Astrocyte of the spinal cord (primary cell): ENCODE measurements at places on chromosomes 6 and 20.

GRCh38 chr6:152071843-152072242 is 264.4 kb downstream of the ESR1 start:
- no peak for DNase-seq

GRCh38 chr6:165092881-165093595 is 216.4 kb downstream of the C6orf118 start:
- no peak for DNase-seq

DNA sequence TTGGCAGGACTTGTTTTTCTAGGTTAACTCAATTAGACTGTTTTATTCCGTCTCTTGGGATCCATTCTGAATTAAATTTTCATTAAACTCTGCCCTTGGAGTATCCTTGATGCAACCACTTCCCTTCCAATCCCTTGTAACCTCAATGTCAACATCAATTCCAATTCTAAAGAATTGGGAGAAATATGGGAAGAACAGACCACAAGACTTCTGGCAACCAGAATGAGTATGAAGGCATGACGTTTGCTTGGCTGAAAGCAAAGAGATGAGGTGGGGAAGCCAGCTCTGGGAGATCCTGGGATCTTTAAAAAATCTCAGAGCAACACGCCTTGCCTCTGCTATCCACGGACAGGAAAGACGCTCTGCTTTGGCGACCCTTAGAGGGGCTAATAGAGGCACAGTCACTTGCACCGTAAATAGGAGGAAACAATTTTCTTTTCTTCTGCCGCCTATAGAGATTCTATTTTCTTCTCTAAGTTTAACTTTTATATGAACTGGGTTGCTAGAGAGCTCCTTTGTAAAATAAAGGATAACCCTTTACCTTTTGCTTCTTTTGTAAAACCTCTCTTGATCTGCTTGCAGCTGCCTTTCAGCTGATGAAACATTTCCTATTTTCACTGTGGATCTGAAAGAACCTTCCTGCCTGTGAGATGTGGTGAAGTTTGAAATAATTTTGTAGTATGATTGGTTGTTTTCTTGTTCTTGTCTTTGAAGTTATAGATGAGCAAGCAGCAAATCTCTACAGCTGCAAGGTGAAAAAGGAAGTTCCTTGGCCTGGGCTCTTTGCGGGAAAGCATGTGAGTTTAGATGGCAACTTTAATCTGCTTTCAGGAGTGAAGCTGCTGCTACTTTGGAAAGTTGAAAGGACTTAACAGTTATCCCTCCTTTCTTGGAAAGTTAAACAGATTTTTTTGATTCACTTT is at the start of gene ASIP:
Gene ASIP, plus strand, starts transcription at position 731 of the 923 bp plus-strand sequence. CDS start 18,952 bp downstream, outside the sequence.
- no peak for DNase-seq

DNA sequence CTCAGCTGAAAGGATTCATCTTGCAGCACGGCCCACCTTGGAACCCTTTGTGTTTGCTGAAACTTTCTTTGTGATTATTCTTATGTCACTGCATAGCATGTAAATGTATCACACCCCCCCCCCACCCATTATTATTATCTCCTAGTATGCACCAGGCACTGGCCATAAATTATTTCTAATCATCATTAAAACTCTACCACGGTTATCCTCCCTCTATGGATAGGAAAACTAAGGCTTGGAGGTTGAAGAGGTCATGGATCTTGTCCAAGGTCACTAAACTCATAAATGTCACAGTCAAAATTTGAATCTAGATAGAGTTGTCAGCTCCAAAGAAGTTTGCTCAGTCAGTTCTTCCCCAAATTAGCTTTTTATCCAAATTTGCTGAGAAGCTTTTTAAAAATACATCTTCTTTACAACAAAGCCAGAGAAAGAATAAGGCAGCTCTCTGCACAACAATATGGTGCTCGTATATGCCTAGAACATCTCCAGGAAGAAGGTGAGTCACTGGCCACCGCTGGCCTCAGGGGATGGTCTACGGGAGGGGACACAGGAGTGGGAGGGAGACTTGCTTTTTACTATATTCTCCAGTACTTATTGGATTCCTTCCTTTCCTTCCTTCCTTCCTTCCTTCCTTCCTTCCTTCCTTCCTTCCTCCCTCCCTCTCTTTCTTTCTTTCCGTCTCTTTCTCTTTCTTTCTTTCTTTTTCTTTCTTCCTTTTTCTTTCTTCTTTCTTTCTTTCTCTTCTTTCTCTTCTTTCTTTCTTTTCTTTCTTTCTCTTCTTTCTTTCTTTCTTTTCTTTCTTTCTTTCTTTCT is 134.5 kb downstream of the VEGFA start:
- DNase-seq = no peak

DNA sequence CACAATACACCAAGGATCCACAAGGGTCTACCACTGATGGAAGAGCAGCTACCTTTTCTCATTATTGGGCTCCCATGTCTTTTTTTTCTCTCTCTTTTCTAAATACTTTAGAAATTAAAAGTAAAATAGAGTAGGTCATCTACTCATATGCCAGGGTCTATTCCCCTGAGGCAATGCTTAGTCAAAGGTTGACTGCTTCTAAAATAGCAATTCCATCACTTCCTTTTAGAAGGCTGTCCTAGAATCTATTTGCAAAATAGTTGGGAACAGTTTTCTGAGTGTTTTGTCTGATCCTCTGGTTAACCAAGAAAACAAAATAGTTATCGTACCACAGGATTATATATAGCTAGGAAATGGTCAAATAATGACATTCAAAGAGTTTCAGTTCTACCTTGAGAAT is 174.1 kb downstream of the COL21A1 start:
- DNase-seq = peak; percentile 70

DNA sequence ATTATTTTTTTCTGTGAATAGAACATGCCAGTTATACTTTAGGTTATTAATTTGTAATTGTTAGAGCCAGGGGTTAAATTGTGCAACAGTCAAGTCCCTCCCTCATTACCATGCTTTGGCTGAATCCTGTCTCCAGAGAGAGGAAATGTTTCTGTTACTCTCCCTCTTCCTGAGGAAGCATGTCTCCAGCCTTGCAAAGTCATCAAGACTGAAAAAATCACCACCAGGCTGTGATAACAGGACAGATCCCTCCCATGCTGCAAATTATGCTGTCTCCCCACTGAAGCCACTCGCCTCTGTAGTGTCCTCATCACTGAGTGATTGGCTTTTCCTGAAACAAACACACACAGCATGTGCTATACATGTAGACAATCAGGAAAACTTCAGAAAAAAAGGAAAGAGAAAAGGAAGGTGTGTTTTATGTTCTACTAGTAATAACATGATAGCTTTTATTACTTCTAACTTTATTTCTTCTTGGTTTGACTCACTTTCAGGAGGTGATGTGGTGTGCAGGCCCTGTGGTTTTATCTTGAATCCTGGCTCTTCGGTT is 290.0 kb upstream of the JAG1 start:
- no peak for DNase-seq

GRCh38 chr6:89597988-89598387 is 40.6 kb downstream of the LYRM2 start:
- DNase-seq = peak; percentile 5

DNA sequence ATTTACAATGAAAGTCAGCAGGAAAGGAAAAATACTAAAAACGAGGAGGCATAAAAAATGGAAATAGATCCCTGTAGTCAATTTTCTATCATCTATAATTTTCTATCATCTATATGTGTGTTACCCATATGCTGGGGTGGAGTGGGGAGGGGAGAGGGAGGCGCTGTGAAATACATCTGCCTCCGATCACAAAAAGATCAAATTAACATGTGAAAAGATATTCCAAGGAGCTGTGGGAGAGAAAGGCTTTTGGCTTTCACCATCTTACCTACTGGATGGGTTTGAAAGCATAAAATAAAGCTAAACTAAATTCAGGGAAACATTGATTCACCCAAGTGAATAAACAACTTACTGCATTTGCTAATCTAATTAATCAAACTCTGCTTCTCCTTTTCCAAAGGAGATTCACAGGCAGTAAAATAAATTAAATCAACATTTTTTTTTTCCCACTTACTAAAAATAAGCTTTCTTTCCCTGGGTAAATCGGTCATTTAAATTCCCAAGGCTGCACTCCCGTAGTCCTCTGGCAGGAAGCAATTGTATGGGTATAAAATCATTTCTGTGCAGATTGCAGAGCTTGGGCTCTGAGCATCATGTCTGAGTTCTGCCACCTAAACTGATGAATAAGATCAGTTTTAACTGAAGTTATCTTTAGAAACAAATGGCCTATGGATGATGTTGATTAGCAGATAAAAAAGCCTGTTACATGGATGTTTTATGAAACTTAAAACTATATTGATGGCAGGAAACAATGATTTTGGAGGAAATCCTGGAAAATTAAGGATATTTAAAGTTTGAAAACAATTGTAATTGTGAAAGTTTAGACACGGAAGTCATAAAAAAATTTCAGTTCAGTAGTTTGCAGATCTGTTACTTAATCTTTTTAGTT is 147.9 kb downstream of the SOX4 start:
- DNase-seq = peak; percentile 43

DNA sequence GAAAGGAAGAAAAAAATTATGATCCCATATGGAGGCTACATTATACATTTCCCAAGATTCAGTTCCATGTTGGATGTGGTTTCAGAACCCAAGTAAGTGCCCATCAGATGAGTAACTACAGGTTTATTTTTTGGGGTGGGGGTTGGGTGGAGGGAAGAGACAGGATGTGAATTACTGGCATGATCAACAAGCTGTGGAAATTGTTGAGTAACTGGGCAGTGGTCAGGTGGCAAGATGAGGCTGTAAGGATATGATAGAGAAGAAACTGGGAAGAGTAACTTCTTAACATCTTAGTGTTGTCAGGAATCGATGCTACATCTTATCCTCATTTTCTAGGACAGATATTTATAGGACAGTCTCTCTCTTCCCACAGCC is 153.5 kb downstream of the CFAP61 start:
- DNase-seq = no peak

DNA sequence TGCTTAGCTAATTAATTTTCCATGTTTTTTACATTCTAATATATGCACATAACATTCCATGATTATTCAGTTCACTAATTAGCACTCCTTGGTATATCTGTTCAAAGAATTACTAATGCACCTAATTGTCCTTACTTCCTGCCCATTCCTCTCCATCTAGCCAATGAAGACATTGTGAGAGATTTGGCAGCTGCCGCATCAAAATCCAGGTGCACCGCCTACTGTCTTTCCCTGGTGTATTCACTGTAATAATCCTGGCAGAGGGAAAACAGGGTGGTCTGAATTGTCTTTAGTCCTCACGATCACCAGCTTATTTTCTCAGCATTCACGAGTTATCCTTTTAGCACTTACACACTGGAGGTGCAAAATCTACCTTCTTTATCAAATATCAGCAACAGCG is 61.0 kb upstream of the SCGN start:
- DNase-seq = no peak

- no peak for DNase-seq
Observed at GRCh38 chr20:62780204-62780603, 16.1 kb upstream of the MRGBP start.

DNA sequence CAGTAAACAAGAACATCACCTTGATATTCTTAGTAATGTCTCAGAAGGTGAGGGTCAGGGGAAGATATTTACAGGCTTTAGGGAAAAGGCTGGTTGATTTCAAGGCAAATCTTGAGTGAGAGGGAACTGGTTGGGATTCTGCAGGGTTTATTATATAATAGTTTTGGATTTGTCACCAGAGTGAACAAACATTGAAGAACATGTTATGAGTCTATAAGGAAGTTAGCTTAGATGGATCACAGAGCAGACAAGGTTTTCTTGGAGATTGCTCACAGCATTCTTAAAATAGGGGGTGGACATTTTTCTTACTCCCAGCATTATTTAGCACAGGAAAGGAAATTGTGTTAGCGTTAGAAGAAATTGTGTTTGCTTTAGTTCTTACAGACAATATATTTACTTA is 324.9 kb downstream of the LAMA2 start:
- DNase-seq = no peak

DNA sequence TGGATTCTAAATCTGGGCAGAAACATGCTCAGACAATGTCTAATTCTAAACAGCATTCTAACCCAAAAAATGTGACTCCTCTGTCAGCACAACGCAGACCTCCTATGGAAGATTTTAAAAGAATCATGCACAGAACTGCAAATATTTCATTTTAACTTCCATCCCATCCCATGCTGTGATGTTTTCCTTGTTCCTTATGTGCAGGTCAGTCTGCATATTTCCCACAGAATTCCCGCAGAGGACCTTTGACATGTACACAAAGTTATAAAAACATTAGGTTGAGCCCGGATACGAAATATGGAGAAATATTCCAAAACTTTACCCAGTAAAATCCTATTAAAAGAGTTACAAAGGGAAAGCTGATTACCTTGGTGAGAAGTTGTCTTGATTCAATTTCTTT is 467.1 kb upstream of the EPHA7 start:
- peak; percentile 82 for DNase-seq

GRCh38 chr6:22106451-22106850 is 190.4 kb downstream of the PRL start:
- no peak for DNase-seq

DNA sequence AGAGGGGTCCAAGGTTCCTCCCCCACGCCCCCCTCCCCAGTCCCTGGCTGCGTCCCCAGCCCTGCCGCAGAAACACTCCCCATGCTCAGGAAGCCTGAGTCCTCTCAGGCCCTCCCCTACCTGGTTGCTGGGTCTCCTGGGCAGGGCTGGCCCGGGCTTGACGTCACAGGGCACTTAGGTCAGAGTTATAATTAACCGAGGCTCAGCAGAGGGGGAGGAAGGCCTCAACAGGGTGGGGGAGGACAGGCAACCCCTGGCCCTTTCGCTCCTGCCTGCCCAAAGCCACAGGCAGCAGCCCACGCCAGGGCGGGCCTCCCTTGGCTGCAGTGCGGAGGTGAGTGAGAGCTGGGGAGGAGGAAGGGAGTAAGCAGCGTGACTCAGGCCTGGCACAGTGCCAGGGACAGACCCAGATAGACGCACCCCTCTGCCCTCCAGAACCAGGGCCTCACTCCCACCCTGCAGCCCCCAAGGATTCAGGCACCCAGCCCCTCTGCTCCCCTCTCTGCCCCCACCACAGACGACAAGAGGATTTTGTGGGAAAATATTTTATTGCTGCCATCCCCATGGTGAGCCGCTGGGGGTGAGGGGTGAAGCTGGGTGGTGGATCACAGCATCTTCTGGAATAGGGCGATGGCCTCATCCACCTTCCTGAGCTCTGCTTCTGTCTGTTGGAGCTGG is at the start of gene VWA7:
Gene VWA7, minus strand, starts transcription at position 340 of the 678 bp plus-strand sequence. CDS start 549 bp downstream, outside the sequence.
- peak; percentile 65 for DNase-seq

DNA sequence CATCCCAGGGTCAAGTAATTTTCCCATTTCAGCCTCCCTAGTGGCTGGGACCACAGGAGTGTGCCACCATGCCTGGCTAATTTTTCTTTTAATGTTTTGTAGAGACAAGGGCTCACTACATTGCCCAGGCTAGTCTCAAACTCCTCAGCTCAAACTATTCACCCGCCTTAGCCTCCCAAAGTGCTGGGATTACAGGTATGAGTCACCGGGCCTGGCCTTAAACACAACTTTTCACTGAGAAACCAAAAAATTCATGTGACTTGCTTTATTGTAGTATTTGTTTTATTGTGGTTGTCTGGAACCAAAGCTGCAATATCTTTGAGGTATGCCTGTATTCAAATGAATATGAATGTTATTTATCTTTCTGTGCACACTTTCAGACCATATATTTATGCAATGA is 72.2 kb downstream of the RWDD2A start:
- peak; percentile 52 for DNase-seq

GRCh38 chr6:108809211-108809610 is 39.0 kb upstream of the ARMC2 start:
- no peak for DNase-seq
